ENCODE measurements at places on chromosomes 5 and 9.
A peak's percentile ranks its signal among the peaks of the same experiment; 100 is the strongest.

DNA sequence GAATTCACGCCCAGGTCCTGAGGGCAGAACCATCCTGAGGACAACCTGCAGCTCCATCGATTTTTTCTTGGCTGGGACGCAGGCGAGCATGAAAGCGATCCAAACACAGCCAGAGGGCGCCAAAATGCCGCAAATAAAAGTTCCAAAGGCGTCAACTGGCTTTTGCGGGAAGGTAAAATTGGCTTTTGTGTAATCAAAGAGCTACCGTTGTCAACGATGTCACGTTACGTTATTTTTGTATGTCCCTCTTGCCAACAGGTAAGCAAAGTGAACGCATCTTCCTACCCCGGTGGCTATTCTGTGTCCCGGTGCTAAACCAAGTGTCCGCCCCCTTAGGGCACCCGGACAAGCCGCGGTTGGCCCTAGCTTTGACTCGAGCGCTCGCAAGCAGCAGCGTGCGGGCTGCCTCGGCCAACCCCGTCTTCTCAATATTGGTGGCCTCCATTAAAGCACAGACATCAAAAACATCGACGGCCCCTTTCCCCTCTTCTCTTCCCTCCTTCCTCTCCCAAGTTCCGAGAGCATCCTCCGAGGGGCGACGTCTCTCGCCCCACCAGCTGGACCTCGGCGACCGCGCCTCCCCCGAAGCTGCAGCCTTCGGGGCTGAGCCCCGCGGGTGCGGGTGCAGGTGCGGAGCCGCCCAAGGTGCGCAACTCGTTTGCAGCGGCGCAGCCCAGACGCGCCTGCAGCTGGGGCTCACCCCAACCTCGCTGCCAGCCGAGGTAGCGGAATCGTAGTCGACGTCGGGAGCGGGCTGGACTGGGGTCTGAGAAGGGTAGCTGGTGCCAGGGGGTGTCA is 1.1 kb upstream of the BASP1 start:
- DNase-seq = peak; percentile 42

GRCh38 chr9:36765077-36765390 is 192.3 kb downstream of the MELK start:
- peak; percentile 12 for DNase-seq

DNA sequence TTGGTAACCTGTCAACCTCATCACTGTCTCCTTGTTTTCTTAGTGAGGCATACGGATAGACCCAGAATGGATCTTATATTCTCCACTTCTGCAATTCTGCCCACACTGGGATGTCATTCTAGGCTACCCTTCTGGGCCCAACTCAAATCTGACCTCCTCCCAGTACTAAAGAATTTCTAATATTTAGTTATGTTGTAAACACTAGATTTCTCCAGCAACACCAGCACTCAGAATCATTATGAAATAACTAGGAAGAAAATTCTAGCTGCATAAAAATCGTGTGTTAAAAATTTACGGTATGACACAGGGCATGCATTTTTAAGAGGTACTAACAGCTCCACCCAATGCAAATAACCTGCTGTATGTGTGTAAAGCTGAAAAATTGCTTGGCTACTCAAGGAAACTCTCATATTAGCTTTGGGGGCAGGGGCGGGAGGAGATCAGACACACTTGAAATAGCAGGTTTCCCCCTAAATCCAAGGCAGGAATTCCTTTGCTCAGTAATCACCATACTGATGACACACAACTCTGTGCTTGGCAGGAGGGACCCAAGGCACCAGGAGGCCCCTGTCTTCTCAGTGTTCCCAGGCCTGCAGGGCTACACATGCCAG is 27.3 kb downstream of the MACROH2A1 start:
- no peak for DNase-seq

GRCh38 chr9:126673689-126674364 is 60.1 kb downstream of the LMX1B start:
- DNase-seq = no peak

DNA sequence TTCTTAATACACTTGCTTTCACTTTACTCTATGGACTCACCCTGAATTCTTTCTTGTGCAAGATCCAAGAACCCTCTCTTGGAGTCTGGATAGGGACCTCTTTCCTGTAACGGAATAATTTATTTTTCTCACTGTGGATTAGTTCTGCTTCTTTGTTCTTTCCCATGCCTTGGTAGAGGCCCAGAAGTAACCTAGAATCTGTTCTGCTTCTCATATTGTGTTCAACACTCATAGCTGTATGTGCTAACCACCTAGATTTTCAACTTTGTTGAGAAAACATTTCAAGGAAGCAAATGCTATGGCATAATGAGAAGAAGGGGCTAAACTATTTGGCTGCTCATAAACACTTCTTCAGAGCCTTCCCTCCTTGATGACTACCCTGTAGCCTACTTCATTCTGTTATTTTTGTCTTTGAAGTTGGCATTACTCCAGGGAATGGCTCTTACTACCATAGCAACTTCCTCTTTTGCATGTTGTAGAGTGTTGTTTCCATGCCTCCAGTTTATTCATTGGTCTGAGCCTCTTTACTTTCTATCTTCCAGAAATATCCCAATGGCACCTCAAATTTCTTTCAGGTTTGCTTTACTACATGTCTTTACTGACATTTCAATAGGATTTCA is 74.3 kb downstream of the KIAA0825 start:
- no peak for DNase-seq

GRCh38 chr5:10301266-10301665 is 6.4 kb downstream of the CMBL start:
- DNase-seq = no peak

DNA sequence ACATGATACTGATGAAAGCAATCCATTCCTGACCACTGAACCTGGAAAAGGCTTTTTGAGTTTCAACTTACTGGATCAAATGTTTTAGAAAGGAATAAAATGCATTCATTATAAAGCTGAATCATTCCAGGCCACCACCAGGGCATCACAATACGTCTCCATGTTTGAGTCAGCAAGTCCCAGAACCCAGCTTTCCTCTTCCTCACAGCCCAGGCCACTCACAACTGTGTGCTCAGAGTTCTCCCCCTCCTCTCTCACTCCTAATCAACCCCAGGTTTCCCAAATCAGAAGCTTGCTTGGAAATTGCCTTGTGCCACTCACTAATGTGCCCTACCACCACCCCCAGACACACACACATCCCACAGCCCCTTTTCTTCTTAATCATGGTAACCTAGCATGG is 91.7 kb downstream of the GNA14 start:
- no peak for DNase-seq
